Ureter (tissue), 1 donor: ENCODE measurements at places on chromosomes 2 and 18.
A peak's percentile ranks its signal among the peaks of the same experiment; 100 is the strongest.

- no peak for DNase-seq
Observed at GRCh38 chr2:42909966-42910365, 117.6 kb upstream of the HAAO start.

GRCh38 chr2:143840601-143841000 lies 679.3 kb downstream of the ZEB2 start:
- no peak for DNase-seq

GRCh38 chr18:74784752-74785151 lies 187.1 kb downstream of the ZNF407 start:
- no peak for DNase-seq

DNA sequence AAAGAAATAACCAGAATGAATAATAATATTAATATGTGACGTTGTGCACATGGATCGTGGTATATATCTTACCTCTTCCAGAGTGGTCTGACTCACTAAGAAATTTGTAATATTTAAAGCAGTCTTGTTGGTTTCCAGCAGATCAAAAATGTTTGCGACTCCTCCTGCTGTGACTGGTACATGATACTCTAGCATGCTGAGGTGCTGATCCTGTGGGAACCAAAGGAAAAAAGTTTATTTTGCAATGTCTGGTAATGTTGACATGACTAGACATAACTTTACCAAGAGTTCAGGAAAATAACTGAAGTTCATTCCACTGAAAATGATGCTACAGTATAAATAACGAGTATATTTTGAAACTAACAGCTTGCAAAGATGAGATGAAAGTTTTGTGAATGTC lies 124.5 kb upstream of the BARD1 start:
- no peak for DNase-seq

GRCh38 chr2:34474646-34475045 lies 875.5 kb upstream of the FAM98A start:
- no peak for DNase-seq

DNA sequence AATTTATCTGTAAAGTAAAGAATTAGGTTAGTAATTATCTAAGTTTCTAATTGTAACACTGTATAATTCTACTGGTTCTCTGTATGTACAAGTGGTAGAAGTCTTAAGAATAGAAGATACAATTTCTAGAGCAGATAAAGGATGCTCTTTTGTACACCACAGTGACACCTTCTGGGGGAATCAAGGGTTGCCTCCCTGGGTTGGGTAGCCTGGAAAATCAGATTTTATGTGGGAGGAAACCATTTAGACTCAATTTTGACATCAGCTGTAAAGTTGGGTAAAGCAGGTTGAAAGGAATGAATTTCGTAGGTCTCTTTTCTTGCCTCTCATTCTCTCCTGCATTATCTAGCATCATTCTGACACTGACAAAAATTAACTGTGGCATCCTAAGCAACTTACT lies 354.8 kb downstream of the DCC start:
- DNase-seq: no peak

DNA sequence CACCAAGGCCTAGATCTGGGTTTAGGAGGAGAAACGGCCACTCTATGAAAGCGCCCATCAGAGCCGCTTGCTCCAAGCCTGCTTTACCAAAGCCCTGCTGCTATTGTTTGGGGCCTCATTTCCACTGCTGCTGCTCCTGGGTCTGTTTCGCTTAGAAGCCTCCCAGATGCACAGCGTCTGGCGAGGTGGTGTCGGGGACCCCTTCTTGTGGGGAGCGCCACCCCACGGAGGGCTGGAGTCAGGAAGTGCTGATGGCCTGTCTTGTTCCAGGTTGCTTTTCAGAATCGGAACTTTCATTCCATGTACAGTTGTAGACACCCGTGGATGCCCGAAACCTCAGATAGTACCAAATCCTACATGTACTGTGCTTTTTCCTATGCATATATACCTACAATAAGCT lies 204.9 kb upstream of the TWIST2 start:
- peak; percentile 38 for DNase-seq

DNA sequence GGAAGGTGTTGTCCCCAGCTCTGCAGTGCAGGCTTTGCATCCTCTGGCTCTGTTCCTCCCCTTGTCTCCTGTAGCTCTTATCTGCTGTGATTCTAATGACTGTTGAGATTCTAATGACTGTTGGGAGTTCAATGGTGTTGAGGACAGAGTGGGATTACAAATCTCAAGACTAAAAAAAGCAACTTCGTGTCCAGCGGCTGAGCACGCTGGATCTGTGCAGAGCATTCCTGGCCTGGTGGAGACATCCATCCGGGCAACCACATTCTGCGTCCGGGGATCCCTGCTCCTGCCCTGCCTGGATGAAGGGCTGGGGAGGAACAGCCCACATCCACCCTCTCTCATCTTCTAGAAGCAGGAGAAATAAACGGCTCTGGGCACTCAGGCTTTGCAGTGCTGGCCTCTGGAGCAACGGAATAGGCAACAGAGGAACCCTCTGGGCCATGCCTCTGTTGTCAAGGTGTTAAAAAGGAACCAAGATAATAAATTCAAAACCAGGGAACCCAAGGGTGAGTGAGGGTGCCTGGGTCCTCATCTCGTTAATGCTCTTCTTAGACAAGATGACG lies 106.7 kb upstream of the ASB18 start:
- no peak for DNase-seq

DNA sequence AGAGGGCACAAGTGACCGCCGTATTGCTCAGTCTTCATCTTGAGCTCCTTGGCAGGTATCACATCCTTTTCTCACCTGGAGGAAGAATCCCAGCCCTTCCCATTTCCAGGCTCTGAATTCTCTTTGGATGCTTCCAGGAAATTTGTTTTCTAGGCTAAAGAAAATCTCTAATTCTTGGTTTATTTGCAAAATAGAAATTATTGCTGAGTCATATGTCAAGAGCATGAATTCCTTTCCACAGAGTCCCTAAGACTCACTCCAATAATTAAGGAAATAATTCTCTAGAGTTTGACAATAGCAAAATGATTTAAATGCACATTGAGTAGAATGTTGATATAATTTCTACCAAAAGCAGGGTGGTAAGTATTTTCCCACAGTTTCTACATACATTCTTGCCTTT lies 16.3 kb upstream of the CCDC68 start:
- no peak for DNase-seq

- DNase-seq: no peak
Observed at GRCh38 chr2:167592441-167592840, 655.0 kb downstream of the STK39 start.

DNA sequence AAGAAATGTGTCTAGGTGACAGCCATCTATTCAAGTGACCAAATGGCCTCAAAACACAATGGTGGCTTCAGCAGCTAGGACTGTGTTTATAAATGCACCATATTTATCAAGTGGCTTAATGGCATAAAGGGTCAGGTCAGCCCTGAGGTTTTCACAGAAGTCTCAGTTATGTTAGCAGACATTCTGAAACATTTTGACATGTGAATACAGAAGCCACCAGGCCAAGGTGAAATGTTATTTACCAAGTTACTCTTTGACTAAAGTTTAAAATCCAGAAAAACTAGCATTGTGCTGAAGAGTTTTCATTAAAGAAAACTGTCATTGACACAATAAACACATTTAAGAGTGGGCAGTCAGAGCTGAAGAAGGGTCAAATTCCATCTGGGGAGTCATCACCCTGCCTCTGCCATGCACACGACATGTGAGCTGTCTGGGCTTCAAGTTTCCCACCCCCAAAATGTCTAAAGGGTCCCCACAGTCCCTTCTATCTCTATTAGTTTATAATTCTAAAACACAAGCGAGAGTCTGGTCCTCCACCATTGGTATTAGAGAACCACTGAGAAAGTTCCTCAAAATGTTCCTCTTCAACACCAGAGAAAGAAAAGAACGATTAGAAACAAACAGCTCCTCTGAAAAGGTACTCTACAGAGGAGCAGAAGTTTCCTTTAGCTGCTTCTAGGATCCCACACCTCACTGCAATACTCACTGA lies 77.5 kb upstream of the FZD5 start:
- no peak for DNase-seq

DNA sequence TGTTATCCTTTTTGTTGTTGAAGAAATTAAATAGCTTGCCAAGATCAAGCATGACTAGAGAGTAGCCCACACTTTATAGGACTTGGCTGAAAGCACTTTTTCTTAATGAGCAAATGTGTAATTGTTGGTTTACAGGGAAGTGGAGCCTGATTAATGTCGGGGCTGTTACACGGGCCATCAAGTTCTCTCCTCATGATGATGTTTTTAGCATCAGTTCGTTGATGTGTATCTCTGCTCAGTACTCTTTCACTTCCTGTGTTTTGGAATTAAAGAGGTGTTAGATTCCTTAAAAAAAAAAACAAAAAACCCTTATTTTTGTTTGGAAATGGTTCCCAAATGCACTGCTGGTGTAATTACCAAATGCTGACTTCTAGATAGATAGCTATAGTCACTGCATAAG lies 114.2 kb downstream of the PTPRM start:
- DNase-seq: no peak

- DNase-seq: no peak
Observed at GRCh38 chr2:105627534-105627933, 117.2 kb upstream of the NCK2 start.

DNA sequence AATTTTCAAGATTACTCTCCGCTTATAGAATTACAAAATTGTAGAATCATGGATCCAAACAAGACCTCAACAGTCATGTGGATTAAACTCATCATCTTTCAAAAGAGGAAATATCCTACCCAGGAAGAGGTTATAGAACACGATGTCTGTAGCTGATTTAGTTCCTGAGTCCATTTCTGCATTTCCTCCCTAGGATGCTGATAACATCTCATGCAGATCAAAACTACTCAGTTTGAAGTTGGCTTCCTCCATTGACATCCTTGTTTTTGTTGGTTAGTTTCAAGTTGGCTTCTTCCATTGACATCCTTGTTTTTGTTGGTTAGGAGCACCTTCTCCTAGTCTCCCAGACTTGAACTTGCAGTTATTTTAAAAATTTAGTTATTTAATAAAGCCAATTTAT lies 147.5 kb downstream of the PARD3B start:
- DNase-seq: no peak

GRCh38 chr2:54067851-54068375 lies 47.5 kb upstream of the ACYP2 start:
- no peak for DNase-seq

DNA sequence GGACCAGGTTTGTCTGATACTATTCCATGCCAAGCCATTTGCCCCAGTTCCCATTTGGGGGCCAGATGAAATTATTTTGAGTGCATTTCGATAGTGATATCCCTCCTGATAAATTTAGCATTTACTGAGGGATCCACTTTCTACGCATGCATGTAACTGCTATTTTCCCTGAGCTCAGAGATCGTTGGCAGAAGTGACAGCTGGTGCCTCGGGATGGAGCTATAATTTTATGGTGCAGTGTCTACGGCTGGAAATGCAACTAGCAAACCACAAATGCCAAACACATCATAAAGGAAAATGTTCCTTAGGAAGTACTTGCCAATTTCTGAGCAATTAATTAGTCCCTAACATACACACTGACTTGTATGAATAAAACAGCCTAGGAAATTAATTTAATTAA lies 254.8 kb downstream of the SLC8A1 start:
- DNase-seq: no peak

GRCh38 chr2:3483227-3483985 lies 35.9 kb downstream of the ADI1 start:
- DNase-seq: peak; percentile 75

- DNase-seq: peak; percentile 86
Observed at GRCh38 chr18:63936156-63936931, 12.8 kb upstream of the HMSD start.

DNA sequence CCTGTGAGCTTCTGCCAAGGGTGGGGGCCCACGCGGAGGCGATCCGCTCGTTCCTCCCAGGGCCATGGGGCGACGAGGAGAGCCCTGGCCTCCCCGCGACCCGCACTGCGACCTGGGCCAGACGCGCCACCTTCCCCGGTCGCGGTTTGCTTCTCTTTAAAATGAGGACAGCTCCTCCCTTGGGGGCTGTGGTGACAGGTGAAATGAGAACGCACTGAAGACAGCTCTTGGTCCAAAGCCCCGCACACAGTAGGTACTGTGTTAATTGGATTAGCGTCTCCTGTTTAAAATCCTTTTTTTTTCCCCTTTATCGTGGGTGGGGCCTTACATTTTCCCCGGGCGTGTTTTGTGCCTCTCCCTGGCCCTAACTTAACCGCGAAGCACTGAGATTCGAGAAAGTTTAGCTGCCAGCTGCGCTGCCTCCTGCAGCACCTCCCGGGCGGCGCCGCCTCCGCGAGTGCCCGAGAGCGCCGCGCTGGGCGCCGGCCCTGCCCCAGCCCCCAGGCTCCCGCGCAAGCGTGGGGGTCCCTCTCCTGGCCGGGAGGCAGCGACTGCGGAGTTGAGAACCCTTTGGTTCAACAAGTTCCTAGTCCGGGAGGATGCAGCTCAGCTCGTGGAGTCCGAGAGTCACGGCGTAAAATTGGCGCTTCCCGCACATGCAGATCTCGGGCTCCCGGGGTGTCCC lies 1.1 kb downstream of the HPCAL1 start:
- no peak for DNase-seq
